CD4-positive, alpha-beta T cell treated with Interleukin-15 for 4 hours (primary cell): ENCODE measurements at places on chromosomes 1 and 21.
A peak's percentile ranks its signal among the peaks of the same experiment; 100 is the strongest.

GRCh38 chr1:39149509-39149908 lies 55.0 kb upstream of the MACF1 start:
- no peak for DNase-seq

- DNase-seq: no peak
Observed at GRCh38 chr1:93350322-93350721, 4.6 kb downstream of the DR1 start.

- DNase-seq: no peak
Observed at GRCh38 chr1:51799372-51799771, 79.2 kb downstream of the NRDC start.

- peak; percentile 47 for DNase-seq
Observed at GRCh38 chr1:36553591-36554322, 71.0 kb upstream of the CSF3R start.

- peak; percentile 54 for DNase-seq
Observed at GRCh38 chr21:46605767-46606426, 1.0 kb upstream of the S100B start.

GRCh38 chr1:20974069-20974468 lies 187.0 kb upstream of the HP1BP3 start:
- no peak for DNase-seq

DNA sequence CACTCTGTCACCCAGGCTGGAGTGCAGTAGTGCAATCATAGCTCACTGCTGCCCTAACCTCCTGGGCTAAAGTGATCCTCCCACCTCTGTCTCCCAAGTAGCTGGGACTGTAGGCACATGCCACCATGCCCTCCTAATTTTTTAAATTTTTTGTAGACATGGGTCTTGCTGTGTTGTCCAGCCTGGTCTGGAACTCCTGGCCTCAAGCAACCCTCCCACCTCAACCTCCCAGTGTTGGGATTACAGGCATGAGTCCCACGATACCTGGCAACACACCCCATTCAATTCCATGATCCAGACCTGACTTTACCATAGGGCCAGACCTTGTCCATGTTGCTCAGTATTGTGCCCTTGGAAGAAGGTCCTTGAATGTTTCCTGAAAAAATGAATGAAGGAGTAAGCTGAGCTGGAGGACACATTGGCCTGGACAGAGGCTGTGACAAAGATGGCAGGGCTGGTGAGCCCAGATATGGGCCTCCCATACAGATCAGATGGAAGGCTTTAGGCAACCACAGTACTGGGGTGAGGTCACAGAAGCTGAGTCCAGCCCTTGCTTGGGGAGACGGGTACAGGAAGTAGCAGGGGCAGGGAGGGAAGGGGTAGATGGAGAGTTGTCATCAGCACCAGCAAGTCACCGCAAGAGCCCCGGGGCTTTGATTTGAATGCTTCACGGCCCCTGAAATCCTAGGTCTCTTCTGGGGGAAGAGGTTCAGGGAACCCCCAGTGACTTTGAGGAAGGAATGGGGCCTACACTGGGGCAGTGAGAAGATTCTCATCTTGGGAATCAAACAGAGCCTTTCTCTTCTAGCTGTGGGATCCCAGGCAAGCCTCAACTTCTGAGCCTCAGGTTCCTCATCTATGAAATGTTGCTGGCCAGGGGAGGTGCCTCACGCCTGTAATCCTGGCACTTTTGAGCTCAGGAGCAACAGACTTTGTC lies 40.1 kb upstream of the DMBX1 start:
- no peak for DNase-seq

GRCh38 chr21:42019101-42019605 lies 9.0 kb upstream of the ZBTB21 start:
- no peak for DNase-seq

GRCh38 chr1:222909586-222909985 lies 94.7 kb downstream of the DISP1 start:
- DNase-seq: no peak

- peak; percentile 82 for DNase-seq
Observed at GRCh38 chr1:40802078-40802741, 18.6 kb downstream of the KCNQ4 start.

GRCh38 chr1:107404756-107405155 lies 263.9 kb downstream of the NTNG1 start:
- DNase-seq: no peak

DNA sequence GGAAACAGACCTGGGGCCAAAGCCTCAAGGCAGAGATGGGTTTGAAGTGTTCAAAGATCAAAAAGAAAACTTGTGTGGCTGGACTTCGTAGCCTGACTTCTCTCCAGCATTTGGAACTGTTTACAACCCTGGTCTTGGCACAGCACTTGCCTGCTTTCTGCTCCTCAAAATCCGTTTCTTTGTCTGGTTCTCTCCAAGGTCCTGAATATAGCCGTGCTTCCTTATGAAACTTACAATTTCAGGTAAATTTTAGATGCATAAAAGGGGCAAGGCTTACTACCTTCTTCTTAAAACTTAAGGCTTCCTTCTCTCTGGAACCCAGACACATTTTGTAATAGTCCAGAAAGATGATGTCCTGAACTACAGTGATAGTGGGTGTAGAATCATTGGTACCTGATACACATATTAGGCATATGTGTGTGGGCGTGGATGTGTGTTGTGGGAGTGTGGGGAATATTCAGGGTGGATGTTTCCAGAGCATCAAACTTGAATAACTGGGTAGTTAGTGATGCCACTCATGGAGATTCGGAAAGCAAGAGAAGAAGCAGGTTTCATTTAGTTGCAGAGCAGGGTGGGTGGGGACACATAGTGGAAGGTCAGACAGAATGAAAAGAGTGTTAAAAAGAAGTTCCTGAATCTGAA lies 26.4 kb upstream of the FAM78B start:
- DNase-seq: no peak

- no peak for DNase-seq
Observed at GRCh38 chr21:16195538-16195910, 465.7 kb downstream of the USP25 start.

- DNase-seq: no peak
Observed at GRCh38 chr21:15084668-15085067, 19.9 kb upstream of the NRIP1 start.

GRCh38 chr1:58941471-58942289 lies 157.8 kb upstream of the JUN start:
- peak; percentile 54 for DNase-seq

DNA sequence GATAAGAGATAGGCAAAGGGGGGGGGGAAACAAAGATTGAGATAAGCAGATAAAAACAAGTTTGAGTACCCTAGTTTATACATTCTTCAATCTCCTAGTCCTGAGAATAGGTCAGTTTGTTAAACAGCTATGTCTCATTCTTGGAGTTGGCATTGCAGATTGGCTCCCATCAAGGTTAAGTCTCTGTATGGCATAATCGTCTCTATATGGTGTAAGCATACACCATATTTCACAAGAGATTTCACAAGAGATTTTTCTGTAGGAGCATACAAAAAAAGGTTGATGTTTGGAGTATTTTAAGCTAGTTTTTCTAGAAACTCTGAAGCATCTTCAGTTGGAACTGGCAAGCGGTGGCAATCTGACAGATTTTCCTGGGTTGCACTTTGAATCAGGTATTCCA lies 35.8 kb downstream of the NCAM2 start:
- DNase-seq: no peak

DNA sequence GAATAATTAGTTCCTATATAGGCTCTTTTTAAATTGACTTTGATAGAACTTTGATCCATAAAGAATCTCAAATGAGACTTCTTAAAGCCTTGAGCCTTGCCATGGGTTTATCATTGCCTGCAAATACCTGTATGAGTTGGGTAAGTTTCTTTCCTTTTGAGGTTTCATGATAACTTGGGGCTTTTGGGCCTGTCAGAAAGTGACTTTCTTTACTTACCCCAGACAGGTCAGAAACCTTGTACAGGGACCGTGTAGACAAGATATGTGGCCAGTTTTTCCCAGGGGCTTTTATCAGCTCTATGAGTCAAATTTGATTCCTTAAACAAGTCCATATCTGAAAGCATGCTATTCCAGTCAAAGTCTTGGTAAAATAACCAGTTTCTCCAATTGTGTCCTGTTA lies 17.3 kb downstream of the KCTD3 start:
- no peak for DNase-seq

- no peak for DNase-seq
Observed at GRCh38 chr1:32636914-32637645, 13.3 kb downstream of the ZBTB8OS start.

GRCh38 chr1:39640861-39641260 lies 1.4 kb upstream of the HEYL start:
- no peak for DNase-seq

- no peak for DNase-seq
Observed at GRCh38 chr1:183548116-183548515, 42.1 kb downstream of the NCF2 start.

GRCh38 chr1:112320058-112320457 lies 76.0 kb upstream of the CTTNBP2NL start:
- no peak for DNase-seq

DNA sequence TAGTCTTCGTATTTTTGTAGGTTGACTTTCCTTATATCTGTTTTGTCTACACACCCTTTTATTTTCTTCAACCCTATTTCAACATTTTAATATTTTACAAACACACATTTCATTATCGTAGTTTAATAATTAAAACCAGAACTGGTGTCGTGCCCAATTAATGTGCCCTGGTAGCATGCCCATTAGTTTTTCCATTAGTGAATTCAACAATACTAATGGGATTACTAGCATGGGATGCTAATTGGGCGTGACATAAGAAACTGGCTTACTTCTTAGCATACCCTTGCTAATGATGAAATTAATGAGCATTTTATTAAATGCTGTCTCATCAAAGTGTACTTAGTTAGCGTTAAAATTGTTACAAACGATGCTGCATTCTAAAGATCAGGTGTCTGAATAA lies 332.7 kb downstream of the USH2A start:
- no peak for DNase-seq

- no peak for DNase-seq
Observed at GRCh38 chr1:69120817-69121216, 446.9 kb upstream of the LRRC7 start.

DNA sequence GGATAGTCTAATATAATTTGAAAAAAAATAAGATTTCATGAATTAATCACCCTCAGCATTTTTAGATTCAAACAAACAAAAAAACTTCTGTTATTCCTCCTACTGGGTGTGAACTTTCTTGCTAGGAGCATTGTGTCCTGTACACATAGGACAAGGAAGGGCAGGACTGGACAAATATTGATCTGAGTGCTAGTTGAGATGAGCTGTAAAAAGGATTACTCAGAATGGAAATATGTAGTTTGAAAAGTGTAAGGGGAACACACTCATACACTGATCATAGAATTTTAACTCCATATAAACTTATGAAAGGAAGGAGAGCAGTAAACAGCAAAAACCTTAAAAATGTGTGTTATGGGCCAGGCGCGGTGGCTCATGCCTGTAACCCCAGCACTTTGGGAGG lies 156.5 kb upstream of the ZNF648 start:
- DNase-seq: no peak

GRCh38 chr1:183632114-183632513 lies 3.5 kb downstream of the ARPC5 start:
- no peak for DNase-seq

DNA sequence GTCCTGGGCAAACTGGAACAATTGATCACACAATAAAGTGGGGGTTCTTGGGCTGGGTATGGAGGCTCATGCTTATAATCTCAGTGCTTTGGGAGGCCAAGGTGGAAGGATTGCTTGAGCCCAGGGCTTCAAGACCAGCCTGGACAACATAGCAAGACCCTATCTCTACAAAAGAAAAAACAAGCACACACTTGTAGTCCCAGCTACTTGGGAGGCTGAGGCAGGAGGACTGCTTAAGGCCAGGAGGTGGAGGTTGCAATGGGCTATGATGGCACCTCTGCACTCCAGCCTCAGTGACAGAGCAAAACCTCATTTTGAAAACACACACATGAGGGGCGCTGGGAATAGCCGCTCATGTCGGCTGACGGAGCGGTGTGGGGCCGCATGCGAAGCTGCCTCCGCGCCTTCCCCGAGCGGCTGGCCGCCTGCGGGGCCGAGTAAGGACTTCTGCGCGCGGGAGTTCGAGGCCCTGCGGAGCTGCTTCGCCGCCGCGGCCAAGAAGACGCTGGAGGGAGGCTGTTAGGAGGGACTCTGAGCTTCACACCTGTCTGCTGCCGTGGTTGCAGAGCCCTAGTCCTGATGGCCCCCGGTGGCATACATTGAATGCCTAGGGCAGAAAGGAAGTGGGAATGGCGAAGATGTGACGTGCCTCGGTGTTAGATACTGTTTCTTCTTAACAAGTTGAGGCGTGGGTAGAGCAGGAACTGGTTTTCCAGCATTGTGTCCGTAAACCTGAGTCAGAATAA lies 59.5 kb downstream of the ACBD3 start:
- DNase-seq: no peak

DNA sequence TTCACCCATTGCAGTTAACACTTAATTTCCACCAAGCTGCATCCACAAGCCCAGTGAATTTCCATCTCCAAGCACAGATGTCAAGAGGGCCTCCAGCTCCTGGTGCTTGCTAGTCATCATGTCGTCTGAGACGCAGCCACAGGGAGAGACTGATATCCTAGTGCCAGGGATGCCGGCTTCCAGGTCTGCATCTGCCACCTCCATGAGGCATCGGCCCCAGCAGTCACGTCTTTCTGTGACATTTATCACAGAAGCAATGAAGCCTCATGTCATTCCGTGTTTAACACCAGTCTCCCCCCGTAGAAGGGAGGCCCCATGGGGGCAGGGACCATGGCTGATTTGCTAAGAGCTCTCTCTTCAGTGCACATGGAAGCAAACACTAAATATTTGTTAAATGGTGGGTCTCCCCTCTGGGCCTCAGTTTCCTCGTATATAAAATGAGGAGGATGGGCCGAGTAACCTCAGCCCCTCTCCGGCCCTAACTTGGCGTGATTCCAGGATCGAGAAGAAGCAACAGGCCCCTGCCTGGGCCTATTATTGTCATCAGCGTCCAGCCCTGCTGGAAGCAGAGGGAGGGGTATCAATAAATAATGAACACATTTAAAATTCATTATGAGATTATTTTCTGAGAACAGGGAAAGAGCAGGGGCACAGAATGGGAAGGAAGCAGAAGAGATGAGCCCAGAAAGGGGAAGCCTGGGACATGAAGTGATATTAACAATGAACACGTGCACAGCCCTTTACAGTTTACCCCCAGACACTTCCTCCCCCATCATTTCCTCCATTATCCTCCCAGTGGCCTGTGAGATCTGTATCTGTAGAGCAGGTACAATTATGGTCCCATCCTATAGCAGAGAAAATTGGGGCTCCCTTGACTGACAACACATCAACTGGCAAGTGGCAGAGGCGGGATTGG lies 837 bp upstream of the C1QB start:
- DNase-seq: no peak

GRCh38 chr1:161009602-161010211 lies 11.2 kb downstream of the F11R start:
- no peak for DNase-seq

DNA sequence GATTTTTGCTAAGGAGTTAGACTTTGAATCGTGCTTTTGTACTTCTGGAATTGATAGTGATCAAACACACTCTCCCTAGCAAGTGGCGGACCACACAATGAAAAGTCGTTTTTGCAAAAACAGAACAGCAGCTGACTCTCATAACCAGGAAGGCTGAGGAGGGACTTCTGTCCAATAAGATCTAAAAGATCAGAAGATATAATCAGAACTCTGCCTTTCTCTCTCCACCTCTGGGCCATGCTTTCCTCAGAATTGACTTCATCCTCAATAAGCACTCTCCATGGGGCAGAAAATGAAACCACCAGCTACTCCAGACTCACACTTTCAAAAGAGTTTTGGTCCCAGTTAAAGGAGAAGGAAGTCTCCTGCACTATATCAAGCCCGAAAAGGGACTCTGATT lies 55.3 kb upstream of the SAMD13 start:
- no peak for DNase-seq
